ENCODE measurements at places on chromosomes 16 and 17.

- DNase-seq = no peak
Observed at GRCh38 chr16:19707569-19708295, 10.3 kb downstream of the KNOP1 start.

DNA sequence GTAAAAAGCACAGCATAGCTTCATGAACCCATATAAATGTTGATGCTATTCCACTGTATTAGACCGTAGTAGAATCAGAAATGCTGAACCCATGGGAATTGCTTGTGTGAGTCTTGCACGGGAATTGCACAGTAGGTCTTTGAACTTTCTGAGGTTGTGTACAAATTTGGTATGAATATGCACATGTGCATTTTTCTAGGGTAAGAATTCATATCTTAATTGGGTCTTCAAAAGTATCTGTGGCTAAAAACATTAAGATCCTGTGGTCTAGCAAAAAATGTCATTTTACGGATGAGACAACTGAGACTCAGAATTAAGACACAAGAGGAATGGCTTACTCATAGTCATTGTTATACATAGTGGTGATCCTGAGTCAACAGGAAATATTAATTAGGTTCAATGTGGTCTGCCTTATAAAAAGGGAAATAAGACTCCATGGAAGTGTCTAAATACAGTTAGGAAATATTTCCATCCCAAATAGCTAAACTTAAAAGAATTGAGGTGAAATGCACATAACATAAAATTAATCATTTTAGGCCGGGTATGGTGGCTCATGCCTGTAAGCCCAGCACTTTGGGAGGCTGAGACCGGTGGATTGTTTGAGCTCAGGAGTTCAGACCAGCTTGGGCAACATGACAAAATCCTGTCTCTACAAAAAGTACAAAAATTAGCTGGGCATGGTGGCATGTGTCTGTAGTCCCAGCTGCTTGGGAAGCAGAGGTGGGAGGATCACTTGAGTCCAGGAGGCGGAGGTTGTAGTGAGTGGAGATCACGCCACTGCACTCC lies 22.8 kb downstream of the TAOK1 start:
- no peak for DNase-seq

DNA sequence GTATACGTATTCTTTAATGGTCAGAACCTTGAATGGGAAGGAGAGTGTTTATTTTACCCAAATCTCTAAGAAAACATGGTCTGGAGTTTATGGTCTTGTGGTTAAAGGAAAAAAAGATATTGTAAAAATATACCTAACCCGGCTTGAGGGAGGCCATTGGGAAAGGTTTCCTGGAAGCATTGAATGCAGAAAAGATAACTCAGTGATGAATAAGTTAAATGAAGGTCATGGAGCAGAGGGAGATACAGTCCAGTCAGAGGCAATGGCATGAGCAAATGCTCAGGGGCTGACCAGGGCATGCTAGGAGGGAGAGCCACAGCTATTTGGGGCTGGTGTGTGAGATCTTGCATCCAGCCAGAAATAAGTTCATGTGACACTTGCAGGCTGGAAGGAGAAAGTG lies 430.4 kb upstream of the CDH5 start:
- no peak for DNase-seq

DNA sequence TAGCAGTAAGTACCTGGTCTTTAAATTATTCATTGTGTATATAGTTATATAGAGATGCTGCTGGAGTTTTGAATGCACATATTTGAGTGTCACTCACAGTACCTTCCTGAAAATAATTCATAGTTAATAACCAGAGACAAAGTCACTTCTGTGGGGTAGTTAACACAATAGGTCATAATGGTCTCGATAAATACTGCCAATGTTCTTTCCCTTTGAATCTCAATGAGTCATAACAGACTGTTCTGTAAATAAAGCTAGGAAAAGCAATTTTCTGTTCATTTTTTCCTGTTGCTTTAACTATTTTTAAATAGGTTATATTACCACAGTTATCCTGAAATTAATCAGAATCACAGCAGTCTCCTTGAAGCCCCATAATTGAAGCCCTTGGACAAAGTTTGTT lies 87.2 kb downstream of the MAP2K4 start:
- no peak for DNase-seq

DNA sequence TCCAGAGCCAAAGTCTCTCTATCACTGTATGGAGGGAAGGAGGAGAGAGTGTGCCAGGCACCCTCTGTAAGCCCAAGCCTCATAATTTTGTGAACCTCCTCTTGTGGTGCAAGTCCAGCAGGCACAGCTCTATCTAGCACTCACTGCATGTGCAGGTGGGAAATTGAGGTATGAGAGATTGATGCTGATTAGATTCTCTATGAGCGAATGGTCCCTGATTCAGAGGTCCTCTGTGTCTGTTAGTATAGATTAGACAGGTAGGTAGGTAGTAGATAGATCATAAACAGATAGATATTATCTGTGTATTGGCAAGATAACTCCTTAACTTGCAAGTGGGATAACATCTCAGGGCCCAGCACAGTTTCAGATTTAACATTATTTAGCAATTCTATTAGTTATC lies 209.5 kb downstream of the CNTNAP4 start:
- DNase-seq = no peak

Data from NCI-H1694 (cell line).